Stimulated activated CD4-positive, alpha-beta T cell treated with anti-CD3 and anti-CD28 coated beads, Interleukin-1b, Interleukin-23, amount 100 ng/mL, for 4 hours (primary cell): ENCODE measurements at places on chromosomes 2 and 18.

GRCh38 chr2:119431155-119431975 lies at the start of gene TMEM37:
Gene TMEM37 (plus strand): TSS chr2:119431854. CDS start chr2:119431904, 50 bp downstream.
- no peak for DNase-seq

- DNase-seq: peak; percentile 42
Measured at GRCh38 chr2:144320491-144320890, 199.4 kb downstream of the ZEB2 start.

- DNase-seq: no peak
Measured at GRCh38 chr2:68901199-68901514, 30.0 kb upstream of the BMP10 start.

DNA sequence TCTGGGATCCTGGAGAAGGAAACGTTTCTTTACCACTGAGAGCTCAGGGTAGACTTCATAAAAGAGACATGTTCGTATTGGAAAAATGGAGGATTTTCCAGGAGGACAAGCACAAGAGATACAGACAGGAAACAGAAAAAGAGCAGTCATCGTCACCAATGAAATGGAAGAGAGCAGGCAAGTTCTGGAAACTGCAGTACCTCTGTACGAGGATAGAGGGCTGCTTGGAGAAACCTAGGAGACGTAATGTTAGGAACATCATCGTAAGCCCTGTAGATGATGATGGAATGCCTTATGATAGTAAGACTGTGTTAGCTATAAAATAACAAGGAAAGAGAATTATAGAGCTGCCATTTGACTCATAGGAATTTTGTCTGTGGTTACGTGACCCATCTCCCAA lies 121.1 kb upstream of the KLHL14 start:
- no peak for DNase-seq

DNA sequence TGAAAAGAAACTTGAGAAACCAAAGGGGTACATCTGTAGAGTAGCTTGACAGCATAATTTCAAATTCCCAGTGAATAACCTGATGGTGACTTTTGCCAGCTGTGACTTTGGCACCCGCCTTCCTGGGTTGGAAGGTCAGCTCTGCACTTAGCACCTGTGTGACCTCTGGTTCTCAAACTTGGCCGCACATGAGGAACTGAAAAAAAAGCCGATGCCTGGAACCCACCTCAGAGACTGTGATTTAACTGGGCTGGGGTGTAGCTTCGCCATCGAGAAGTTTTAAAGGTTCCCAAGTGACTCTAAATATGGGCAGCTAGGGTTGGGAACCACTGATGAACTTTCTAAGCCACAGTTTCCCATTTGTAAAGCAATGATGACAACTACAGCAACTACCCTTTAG lies 6.5 kb downstream of the EFEMP1 start:
- DNase-seq: no peak

DNA sequence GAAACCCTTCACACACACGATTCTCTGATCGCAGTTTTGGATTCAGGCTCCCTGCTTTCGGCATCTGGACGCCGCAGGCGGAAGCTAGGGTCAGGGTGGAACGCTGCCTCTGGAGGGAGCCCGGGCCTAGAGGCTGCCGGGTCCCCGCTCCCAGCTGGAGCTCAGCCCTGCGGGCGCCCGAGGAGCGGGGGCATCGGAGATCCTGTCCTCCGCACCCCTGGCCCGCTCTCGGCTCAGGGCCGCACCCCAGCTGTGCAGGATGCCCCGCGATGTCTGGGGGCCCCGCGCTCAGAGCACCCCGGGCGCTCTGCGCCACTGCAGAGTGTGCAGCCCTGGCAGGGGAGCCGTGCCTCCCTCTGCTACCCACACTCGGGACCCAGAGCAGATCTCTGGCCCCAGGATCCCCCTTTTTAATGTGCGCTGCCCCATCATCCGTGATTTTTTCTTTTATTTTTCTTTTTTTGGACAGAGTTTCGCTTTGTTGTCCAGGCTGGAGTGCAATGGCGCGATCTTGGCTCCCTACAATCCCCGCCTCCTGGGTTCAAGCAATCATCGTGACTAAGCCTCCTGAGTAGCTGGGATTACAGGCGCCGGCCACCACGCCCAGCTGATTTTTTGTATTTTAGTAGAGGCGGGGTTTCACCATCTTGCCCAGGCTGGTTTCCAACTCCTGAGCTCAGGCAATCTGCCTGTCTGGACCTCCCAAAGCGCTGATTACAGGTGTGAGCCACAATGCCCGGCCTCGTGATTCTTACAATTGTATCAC lies 54.8 kb upstream of the TUBA3E start:
- DNase-seq: no peak
